ENCODE measurements at places on chromosomes 4 and X. TPM values are rescaled to one million over a fixed set of nuclear protein-coding genes. Genes with fewer than 3 reads are reported as not detected.

Gene CDX4
- not detected for total RNA-seq

Gene CT45A10
- not detected for total RNA-seq

Gene ADH1C
- 0.33 TPM for total RNA-seq

DNA sequence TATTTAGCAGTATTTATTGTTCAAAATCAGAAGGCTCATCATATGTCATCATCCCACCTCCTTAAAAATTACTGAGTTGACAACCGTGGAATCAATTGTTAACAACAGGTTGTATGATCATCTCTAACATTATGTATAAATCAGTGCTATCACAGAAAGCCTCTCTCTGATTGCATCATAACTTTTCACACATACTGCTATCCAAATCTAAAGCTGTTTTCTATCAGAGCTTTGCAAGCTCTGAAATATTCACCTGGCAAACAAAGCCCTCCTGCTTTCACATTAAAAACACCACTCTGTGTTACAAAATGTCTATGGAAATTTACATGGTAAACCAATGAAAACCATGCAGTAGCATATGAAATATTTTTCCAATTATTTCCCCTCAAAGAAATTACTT lies 310.0 kb downstream of the PDGFC start:
- DNase-seq, result no peak

GRCh38 chrX:111503485-111503993 lies 7.9 kb upstream of the SERTM2 start:
- DNase-seq, result no peak

All from thymus (tissue), 14 donors.